Left ventricle myocardium superior (tissue), 1 donor: ENCODE measurements at places on chromosomes 1 and 21.

GRCh38 chr1:224744521-224744920 is 128.4 kb downstream of the CNIH3 start:
- DNase-seq = no peak

GRCh38 chr1:232822530-232822929 is 17.3 kb downstream of the MAP10 start:
- no peak for DNase-seq

GRCh38 chr1:8687538-8687937 is 129.9 kb downstream of the RERE start:
- DNase-seq = no peak

DNA sequence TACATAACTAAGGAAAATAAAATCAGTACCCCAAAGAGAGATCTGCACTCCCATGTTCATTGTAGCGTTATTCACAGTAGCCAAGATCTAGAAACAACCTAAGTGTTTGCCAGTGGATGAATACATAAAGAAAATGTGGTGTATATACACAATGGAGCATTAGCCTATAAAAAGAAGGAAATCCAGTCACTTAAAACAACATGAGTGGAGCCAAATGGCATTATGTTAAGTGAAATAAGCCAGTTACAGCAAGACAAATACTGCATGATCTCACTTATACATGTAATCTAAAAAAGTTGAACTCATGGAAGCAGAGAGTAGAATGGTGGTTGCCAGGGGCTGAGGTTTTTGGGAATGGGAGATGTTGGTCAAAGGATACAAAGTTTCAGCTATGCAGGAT is 508.3 kb upstream of the B3GALT2 start:
- no peak for DNase-seq

- DNase-seq = no peak
These were observed 873.1 kb upstream of the TMPRSS15 start for GRCh38 chr21:19276665-19277064.

DNA sequence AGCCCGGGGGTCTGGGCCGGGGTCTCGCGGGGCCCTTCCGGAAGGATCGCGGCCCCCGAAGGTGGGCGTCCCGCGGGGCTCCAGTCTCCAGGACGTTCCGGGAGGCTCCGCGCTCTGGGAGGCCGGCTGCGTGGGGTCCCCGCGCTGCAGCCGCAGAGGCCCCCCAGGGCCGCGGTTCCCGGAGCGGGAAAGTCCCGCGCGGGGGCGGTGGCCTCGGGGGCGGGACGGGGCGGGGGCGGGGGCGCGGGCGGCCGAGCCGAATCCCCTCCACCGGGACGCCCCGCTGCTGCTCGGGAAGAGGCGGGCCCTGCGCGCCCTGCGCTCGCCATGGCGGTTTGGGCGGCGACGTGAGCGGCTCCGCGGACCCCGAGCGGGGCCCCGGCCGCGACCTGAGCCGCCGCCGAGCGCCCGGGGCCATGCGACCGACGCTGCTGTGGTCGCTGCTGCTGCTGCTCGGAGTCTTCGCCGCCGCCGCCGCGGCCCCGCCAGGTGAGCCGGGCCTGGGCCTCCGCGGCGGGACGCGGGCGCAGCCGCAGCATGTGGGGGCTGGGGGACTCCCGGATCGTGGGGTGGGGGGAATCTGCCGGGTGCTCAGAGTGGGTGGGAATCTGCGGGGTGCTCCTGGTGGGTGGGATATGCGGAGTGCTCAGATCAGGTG is at the start of gene IFNGR2:
Gene IFNGR2, plus strand, starts transcription at position 286 of the 658 bp plus-strand sequence. Its CDS starts 131 bp downstream, at position 417.
- DNase-seq = peak; percentile 78

GRCh38 chr1:161781995-161782394 is 15.9 kb downstream of the ATF6 start:
- no peak for DNase-seq

GRCh38 chr21:33831962-33832659 is 83.5 kb downstream of the ATP5PO start:
- DNase-seq = no peak

- no peak for DNase-seq
These were observed 40.1 kb downstream of the BMP8A start for GRCh38 chr1:39531526-39531925.

DNA sequence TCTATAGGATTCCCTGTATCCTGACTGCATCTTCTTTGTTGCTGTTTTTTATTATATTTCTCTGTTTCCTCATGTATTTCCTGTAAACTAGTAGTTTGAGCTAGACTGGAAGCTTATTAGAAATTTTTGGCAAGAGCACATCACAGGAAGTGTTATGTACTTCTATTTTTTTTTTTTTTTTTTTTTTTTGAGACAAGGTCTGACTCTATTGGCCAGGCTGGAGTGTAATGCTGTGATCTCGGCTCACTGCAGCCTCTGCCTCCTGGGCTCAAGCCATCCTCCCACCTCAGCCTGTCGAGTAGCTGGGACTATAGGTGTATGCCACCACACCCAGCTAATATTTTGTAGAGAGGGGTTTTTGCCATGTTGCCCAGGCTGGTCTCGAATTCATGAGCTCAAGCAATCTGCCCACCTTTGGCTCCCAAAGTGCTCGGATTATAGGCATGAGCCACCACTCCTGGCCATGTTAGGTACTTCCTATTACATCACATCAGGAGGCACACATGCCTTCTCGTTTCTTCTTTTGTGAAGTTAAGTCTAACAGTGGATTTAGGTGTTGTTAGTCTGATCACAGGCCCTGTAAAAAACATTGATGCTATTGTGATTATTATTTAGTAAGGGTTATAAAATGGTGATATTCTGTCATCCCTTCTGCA is 12.5 kb downstream of the C1orf21 start:
- DNase-seq = no peak

DNA sequence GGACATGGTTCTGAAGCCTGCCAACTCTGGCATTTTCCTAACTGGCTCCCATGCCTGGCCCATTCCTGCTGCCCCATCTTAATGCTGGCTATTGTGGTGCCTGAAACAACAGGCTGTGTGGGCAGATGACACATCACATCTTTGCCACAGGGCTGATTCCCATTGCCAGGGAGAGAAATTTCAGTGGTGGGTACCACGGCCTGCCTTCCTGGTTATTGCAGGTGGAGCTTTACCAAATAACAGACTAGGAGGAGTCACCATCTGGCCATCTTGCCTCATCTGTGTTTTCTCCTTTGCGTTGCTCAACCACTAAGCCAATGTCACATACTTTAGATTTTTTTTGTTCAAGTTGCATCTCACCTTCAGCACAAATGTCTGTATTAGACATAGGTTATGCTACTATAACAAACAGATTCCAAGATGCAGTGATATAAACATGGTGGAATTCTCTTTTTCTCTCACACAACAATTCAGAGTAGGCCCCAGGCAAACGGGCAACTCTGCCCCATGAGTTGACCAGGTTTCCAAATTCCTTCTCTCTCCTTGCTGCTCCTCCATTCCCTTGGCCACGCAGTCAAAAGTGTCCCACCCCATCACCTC is 14.1 kb downstream of the CDA start:
- no peak for DNase-seq

GRCh38 chr1:84090447-84091245 is 53.4 kb upstream of the PRKACB start:
- DNase-seq = no peak

GRCh38 chr21:41900401-41900800 is 21.3 kb upstream of the PRDM15 start:
- DNase-seq = no peak

GRCh38 chr1:225347123-225347683 is 80.6 kb downstream of the LBR start:
- DNase-seq = no peak

GRCh38 chr1:229018674-229019295 is 252.1 kb upstream of the RAB4A start:
- DNase-seq = no peak

DNA sequence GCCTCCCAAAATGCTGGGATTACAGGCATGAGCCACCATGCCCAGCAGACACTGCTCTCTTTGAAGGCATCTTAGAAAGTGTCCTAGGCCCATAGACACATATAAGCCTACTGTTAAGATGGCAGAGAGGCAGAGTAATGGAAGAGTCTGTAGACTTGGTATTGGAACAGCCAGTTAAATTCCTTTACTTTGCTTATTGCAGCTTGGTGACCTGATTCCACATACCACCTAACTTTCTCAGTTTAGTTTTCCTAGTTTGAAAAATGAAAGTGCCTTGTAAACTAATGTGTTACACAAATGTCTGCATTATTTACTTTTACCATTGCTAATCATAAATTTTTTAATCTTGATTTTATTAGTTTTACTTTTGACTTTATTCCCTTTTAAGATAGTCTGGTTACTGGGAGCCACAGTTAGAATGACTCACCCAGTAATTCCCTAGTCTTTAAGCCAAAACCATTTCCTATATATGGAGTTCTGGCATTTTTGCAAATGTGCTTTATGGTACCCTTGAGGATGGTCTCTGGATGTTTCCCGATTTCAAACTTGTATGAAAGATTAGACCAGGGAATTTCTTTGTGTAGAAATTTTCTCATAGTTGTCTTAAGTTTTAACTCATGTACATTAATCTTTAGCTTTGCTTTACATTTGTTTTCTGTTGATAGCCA is 6.4 kb downstream of the SMAP2 start:
- no peak for DNase-seq
